Stimulated activated CD8-positive, alpha-beta memory T cell treated with anti-CD3 and anti-CD28 coated beads, Interleukin-12 subunit alpha, Interleukin-12 subunit beta, amount 100 ng/mL, for 1 hour (primary cell): ENCODE measurements at places on chromosomes 1 and 21.
A peak's percentile ranks its signal among the peaks of the same experiment; 100 is the strongest.

GRCh38 chr1:167161762-167162161 lies 58.9 kb upstream of the POU2F1 start:
- DNase-seq = no peak

- DNase-seq = no peak
Observed at GRCh38 chr1:231431665-231432415, 9.8 kb upstream of the EGLN1 start.

GRCh38 chr1:167668108-167668507 lies 38.1 kb downstream of the RCSD1 start:
- no peak for DNase-seq

GRCh38 chr1:118084400-118084799 lies 100.6 kb downstream of the SPAG17 start:
- no peak for DNase-seq

GRCh38 chr1:108657356-108658080 lies 3.4 kb downstream of the HENMT1 start:
- DNase-seq = no peak

DNA sequence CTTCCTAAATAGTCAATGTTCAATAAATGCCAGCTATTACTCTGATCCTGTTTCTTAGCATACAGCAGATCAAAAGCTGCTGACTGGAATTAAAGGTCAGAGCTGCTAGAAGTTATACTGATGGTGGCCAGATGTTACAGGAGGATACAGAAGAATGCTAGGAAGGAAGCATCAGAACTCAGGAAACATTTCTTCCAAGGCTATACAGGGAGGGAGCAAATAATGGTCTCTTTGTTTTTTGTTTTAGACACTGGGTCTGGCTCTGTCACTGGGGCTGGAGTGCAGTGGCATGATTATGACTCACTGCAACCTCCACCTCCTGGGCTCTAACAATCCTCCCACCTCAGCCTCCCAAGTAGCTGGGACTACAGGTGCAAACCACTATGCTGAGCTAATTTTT lies 175.5 kb downstream of the RGS7 start:
- no peak for DNase-seq

- DNase-seq = no peak
Observed at GRCh38 chr1:41122148-41122547, 100.6 kb upstream of the SLFNL1 start.

DNA sequence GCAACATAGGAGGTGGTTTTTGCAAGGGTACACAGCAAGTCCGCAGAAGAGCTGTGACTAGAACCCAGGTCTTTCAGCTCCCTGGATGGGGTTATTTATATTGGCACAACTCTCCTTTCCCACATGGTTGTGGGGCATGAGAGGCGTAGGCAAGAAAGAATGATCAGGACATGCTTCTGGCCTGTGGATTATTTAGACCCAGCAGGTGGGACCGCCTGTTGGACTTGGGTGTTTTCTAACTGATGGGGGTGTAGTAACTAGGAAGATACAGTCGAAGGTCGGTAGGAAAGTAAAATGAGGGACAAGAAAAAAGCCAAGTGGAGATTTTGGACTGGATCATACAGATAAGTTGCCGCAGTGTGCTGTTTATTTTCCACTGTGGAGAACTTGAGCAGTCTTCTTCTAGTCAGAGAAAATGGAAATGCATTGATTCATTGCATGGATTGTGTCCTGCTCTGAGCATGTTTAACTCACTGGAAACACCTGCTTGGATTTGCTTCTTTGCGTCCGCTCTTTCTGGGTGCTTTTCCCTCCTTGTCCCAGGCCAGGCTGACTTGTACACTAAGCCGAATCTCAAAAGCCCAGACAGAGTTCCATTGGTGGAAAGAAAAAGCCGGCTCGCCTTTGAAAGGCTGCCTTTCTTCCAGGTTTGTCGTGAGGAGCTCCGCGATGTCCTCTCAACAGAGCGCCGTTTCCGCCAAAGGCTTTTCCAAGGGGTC lies 592 bp downstream of the CRCT1 start:
- DNase-seq = no peak

GRCh38 chr1:204384636-204385352 lies 25.1 kb upstream of the PLEKHA6 start:
- no peak for DNase-seq

DNA sequence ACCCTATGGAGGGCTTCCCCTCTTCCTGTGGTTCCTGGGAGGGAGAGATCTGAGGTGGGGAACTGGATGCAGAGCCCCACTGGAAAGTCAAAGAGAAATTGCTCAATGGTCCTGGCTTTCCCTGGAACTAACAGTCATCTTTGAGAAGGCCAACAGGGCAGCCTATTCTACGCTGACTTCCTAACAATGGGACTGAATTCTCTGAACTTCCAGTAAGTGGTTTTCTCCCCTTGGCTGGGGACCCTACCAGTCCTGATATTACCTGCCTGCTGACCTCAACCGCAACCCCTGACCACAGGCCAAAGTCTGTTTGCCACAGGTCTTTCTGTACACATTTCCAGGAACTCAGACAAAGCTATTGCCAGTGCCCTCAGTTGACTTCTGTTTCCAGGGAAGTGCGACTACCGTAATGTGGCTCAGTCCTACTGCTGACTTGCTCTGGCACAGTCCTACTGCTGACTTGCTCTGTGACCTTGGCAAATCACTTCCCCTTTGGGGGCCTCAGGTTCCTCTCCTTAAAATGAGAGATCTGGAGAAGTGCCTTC lies 55.3 kb downstream of the C8B start:
- no peak for DNase-seq

DNA sequence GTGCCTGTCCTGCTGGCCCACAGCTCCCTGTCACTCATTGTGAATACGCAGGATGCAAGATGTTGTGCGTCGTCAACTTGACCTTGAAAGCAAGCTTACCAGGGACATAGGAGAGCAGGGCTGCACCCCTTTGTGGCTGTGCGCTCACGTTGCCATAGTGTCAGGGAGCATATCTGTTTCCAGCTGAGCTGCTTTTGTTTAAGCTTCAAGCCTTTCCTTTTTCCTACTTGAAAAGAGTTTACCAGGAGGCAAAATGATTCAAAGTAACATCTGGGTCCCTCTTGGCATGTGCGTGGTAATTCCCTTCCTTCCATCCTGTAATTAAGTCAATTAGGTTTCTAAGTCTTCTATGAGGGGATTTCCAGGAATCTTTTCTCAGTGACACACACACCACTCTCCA lies 537.1 kb downstream of the AJAP1 start:
- DNase-seq = no peak

DNA sequence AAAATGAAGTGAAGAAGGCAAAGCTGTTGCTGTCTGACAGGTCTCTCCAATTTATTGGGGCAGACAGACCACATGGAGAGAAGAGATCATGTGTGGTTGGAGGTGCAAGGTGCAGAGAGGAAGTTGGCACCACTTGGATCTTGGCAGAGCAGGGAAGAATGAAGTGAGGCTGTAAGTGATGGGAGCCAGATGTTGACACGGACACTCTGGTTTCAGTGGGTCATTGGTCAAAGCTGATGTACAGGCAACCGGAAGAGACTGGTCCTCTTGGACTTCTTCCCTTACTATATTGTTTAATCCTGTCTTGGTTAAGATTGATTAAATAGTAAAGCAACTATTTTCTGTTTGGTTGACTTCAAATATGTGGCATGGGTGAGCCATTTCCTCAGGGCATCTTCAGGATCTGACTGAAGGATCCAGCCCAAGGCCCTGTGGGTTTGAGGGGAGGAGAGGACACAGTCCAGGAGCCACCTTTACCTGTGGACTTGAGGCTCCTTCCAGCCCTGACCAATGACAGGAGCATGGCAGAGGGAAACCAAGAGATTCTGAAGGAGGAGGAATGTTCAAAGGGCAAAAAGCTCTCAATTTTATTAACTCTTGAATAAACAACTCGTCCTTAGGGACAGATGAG lies 49.4 kb downstream of the NENF start:
- no peak for DNase-seq

DNA sequence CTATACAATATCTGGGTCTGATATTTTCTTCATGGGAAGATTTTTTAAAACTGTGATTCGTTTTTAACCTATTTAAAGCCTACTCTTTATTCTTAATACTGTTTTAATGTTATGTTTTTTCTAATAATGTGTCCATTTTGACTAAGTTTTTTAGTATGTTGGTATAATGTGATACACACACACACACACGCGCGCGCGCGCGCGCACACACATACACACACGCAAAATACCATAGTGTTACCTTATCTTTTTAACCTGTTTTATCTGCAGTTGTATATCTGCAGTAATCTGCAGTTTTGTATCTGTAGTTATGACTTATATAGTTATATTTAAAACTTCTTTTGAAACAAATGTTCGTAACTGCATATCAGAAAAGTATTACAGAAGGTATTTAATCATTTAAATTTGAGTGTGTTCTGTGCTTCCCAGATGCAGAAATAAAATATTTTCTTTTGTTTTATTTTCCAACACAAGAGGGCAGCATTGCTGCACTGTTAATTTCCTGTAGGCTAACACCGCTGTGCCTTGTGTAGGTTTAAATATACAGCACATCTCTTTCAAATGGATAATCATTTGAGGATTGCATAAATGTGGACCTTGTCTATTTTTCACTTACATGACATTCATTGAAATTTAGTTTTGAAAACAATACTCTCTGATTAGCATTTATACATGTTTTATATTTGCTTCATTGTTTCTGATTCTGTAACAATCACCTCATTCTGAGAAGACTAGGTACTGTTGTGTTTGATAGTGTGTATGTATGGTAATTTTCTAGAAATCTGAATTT lies 166.1 kb downstream of the PDE4B start:
- peak; percentile 8 for DNase-seq

GRCh38 chr1:47893412-47893811 lies 103.8 kb downstream of the TRABD2B start:
- no peak for DNase-seq
